Muscle of arm (tissue), 14 donors: ENCODE measurements at places on chromosomes 3 and 15. TPM values are rescaled to one million over a fixed set of nuclear protein-coding genes. Genes with fewer than 3 reads are reported as not detected.

NECTIN3 gene
- polyA plus RNA-seq, result not detected

ZNF662 gene
- 12.8 TPM for polyA plus RNA-seq

TMEM62 gene
- polyA plus RNA-seq, result 8.6 TPM

CIDEC gene
- polyA plus RNA-seq, result 0.31 TPM

C3orf70 gene
- polyA plus RNA-seq, result 4.5 TPM

SLC12A1 gene
- polyA plus RNA-seq, result 0.44 TPM

SCAANT1 gene
- not detected for polyA plus RNA-seq

GOLGA8S gene
- 1.0 TPM for polyA plus RNA-seq

DVL3 gene
- 104 TPM for polyA plus RNA-seq

ZNF774 gene
- polyA plus RNA-seq, result not detected

CLDN18 gene
- 0.69 TPM for polyA plus RNA-seq

CD86 gene
- 2.6 TPM for polyA plus RNA-seq

BCHE gene
- polyA plus RNA-seq, result 66.6 TPM

LNP1 gene
- polyA plus RNA-seq, result 6.7 TPM
